ENCODE measurements at places on chromosomes 2 and 18. TPM values are rescaled to one million over a fixed set of nuclear protein-coding genes. Genes with fewer than 3 reads are reported as not detected.

Gene NABP1
- total RNA-seq = 318 TPM

DNA sequence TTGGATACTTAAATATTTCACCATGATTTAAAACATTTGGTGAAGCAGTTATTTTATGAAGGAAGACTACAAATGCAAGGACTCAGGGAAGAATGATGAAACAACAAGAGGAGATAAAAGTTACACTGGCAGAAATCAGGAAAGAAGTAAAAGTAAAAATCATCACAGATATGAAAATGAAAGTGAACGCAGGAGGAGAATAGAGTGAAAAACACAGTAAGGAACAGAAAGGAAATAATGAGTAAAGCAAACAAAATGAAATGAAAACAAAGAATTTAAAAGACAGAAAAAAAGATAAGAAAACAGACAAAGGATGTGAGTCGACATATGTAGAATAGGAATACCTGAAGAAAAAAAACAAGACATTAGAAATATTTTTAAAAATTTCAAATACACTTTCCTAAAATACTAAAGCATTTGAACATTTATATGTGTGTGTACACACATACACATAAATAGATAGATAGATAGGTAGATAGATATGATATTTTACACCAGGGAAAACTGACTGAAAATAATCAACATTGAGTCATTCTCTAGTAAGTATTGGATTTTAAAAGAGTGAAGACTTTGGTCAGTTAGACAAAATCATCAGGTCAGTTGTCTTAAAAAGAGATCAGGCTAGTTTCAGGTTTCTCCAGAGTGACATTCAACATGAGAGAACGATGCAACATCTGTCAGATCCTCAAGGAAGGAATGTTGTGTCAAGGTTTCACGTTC lies 12.1 kb upstream of the KDSR start:
- no peak for DNase-seq

DNA sequence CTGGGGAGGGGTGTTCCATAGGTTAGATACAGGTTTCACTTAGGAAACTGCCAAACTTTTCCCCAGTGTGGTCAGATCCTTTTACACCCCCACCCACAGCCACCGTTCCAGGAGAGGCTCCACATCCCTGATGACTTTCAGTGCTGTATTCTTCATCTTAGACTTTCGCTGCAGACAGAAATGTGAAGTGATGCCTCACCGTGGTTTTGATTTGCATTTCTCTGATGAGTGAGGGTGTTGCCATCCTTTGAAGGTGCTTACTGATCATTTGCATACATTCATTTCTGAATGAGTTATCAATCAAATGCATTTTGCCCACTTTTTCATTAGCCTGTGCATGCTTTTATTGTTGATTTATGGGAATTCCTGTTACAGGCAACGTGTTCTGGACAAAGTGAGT lies 14.9 kb downstream of the COPS9 start:
- no peak for DNase-seq

DNA sequence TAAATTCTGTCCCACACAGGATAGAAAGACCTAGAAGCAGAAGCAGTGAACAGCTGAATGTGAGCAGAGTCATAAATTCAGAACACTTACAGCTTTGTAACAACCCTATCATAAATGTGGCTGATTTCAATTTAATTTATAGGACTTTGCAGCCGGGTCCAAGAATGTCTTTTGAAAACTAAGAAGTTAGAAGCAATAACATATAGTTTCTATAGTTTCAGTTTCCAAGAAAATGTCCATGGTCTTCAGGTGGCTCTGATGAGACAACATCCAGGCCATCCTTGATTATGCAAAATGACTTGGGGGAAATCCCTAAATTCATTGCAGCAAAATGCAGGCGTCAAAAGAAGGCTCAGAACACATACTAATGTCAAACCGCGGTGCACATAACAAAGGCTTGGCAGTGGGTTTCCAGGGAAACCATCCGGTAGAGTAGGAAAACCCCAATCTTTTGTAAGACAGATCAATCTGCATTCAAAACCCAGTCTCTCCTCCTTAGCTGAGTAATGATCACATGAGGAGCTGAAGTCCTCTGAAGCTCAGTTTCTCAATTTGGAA lies 442.2 kb upstream of the ID2 start:
- DNase-seq = no peak

GRCh38 chr2:212727751-212728150 lies 189.1 kb upstream of the ERBB4 start:
- no peak for DNase-seq

DNA sequence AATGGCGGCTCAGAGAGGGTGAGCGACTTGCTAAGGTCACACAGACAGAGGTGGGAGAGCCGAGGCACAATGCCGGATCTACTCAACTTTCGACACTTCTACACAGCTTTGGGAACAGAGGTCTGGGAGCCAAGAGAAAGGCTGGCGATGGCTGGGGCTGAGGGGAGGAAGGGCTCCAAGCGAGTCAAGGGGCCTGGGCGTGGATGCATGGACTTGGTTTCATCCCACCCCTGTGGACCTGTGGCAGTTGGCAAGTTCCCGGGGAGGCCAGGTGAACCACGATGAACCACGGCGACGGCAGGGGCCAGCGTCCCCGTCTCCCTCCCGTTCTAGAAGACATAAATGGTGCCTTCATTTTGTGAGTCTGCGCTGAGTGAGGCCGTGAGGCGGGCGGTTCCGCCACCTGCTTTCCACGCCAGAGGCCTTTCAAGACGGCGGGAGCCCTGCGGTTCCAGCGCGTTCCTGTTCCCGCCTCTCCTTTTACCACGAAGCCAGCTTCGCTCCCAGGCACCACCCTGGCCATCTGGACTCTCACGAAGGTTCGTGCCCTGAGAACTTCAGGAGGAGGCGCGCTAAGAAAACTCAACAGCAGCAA lies 46.7 kb downstream of the EDAR start:
- DNase-seq = no peak

DNA sequence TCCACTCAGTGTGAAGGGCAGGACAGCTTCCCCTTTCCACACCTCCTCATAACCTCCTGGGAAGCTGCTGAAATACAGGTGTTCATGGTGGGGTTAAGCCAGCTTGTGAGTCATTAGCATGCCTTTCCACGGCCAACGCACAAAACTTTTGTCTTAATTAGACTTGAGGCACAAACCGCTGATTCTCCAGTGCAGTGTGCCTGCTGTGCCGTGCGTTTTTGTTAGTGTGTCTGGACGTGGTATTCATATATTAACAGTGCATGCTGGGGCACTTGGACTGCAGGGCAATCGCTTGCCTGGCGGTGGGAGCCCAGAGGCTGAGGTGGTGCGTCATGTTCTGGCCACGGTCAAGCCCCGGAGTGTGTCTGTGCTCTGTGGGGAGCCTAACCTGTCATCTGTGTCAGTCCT lies 156.2 kb downstream of the SH3RF3 start:
- DNase-seq = no peak

GRCh38 chr2:176156301-176156806 lies 753 bp upstream of the HOXD3 start:
- DNase-seq = no peak

Measured in omental fat pad (tissue), 4 donors.